ENCODE measurements at places on chromosomes 11 and 22.
A peak's percentile ranks its signal among the peaks of the same experiment; 100 is the strongest.

DNA sequence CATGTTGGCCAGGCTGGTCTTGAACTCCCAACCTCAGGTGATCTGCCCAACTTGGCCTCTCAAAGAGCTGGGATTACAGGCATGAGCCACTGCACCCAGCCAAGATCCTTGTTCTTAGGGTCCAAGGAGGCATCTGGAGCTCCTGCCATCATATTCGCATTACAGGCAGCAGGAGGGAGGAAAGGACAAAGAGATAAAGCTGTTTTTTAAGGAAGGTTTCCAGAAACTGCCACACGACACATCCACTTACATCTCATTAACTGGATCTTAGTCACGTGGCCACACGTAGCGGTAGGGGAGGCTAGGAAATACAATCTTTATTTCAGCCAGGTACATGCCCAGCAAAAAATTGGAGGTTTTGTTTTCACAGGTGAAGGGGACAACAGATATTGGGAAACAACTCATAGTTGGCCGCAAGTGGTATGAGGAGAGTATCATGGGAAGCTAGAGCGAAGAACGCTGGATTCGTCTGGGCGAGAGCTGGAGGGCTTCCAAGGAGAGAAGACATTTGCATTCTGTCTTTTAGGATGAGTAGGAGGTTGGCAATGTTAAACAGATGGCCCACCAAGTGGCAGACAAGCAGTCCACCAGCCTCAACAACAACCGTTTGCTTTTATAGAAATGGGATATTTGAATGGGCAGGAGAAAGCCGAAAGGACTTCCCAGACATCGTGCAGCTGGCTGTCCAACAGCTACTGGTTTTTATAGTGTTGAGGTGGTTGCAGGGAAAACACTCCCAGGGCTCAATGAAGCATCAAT, 39.2 kb upstream of the DMC1 start:
- DNase-seq: no peak

DNA sequence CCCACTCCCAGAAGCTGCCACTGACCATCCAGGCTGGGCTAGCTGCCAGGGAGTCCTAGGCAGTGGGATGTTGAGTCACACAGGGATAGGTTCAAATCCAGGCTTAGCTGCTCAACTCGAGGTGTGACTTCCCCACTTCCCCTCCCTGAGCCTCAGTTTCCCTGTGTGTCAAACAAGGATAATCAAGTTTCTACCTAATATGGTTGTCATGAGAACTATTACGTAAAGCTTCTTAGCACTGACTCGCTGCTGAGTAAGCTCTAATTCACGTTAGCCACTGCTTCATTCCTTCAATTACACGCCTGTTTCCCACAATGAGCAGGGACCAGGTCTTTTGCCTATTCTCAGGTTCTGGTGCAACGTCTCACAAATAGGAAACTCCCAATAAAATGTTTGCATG, 67.7 kb downstream of the SEZ6L start:
- DNase-seq: no peak

GRCh38 chr22:37300551-37301017, 18.3 kb downstream of the CYTH4 start:
- no peak for DNase-seq

- DNase-seq: no peak
Measured at GRCh38 chr22:43553451-43554258, 141.8 kb downstream of the MPPED1 start.

- peak; percentile 93 for DNase-seq
Measured at GRCh38 chr11:74673693-74674360, 57.4 kb downstream of the CHRDL2 start.

DNA sequence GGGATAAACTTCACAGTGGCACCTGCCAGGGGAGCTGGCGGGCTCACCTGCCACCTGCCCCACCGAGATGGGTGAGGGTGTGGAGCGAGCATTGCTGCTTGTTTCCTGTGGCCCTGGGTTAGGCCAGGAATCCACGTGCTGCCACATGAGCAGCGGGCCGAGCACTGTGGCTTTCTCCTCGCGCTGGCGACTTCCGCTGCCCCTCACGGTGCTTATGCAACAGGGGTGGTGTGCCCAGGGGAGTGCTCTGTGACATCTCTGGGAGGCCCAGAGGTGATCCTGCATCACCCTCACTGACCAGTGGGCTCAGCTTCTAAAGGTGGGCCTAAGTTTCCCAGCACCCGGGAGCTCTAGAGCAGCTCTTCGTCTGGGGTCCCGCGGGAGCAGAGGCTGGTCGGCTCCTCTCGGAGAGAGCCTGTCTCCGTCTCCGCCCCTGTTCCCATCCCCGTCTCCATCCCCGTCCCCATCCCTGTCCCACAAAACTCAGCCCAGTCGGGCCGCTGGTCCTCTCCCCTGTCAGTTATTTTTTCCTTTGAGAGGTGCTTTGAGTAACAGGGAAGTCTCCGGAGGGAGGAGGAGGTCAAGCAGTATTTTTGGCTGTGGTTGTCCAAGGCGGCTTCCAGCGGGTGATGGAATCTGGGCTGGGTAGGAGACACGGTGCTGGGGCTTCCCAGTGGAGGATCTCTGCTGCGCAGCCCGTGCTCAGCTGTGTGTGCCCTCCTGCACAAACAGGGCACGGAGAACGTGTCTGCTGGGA, 42.5 kb downstream of the AP2A2 start:
- DNase-seq: no peak

GRCh38 chr11:131696690-131697089, 326.3 kb downstream of the NTM start:
- DNase-seq: no peak

DNA sequence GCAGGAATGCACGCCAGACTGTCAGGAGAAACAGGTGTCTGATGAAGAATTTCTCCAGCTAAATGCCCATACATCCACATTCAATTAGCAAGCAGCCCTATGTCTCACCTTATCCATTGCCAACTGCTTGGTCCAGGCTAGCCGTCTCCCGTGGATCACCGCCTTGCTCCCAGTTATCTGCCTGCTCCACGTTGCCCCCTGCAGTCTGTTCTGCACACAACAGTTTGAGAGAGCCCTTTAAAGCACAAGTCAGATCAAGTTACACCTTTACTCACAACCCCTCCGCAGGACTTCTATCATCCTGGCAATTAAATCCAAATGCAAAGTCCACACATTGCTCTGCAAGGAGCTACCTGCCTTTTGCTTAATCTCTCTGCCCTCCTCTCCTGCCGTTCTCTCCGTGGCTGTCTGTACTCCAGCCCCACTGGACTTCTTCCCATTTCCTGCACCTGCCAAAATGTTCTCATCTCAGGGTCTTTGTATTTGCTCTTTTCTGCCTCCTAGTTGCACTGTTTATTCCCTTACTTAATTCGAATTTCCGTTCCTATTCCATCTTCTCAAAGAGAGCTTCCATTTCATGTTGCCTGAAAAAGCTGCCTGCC, 185.3 kb upstream of the LARGE1 start:
- DNase-seq: peak; percentile 19

- no peak for DNase-seq
Measured at GRCh38 chr11:65927904-65928397, 8.7 kb downstream of the DRAP1 start.

DNA sequence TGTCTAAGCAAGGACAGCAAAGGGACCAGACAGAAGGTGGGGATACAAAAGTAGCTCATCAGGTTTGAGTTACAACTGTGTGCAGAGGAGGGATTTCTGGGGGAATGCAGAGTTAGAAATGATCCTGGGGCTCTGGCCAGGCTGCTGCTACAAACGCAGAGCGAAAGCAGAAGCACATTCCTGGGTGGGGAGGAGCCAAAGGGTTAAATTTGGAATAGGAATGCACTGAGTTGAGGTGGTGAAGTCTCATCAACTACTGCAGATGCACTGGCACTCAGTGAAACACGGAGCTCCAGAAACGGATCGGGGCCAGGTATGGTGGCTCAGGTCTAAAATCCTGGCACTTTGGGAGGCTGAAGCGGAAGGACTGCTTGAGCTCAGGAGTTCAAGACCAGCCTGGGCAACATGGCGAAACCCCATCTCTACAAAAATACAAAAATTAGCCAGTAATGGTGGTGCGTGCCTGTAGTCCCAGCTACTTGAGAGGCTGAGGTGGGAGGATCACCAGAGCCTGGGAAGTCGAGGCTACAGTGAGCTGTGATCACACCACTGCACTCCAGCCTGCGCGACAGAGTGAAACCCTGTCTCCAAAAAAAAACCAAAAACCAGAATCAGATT, 3.2 kb downstream of the CHKA start:
- no peak for DNase-seq

DNA sequence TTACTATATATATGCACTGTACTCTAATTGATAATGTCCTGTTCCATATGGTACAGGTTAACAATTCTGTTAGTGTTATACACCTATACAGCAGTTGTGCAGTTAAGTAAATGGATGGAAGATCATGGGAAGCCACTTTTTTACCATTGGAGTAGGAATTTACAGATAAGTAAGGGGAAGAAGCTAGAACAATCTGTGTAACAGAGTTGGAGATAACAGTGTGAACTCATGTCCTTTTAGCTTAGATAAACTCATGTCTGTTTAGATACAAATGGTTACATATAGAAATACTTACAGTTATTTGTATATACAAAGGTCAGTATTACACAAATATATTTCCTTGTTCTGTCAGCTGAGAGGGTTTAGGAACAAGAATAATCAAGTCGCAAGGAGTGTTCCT, 6.8 kb upstream of the DEUP1 start:
- no peak for DNase-seq

GRCh38 chr22:25746012-25746373, 4.0 kb downstream of the MYO18B start:
- no peak for DNase-seq

DNA sequence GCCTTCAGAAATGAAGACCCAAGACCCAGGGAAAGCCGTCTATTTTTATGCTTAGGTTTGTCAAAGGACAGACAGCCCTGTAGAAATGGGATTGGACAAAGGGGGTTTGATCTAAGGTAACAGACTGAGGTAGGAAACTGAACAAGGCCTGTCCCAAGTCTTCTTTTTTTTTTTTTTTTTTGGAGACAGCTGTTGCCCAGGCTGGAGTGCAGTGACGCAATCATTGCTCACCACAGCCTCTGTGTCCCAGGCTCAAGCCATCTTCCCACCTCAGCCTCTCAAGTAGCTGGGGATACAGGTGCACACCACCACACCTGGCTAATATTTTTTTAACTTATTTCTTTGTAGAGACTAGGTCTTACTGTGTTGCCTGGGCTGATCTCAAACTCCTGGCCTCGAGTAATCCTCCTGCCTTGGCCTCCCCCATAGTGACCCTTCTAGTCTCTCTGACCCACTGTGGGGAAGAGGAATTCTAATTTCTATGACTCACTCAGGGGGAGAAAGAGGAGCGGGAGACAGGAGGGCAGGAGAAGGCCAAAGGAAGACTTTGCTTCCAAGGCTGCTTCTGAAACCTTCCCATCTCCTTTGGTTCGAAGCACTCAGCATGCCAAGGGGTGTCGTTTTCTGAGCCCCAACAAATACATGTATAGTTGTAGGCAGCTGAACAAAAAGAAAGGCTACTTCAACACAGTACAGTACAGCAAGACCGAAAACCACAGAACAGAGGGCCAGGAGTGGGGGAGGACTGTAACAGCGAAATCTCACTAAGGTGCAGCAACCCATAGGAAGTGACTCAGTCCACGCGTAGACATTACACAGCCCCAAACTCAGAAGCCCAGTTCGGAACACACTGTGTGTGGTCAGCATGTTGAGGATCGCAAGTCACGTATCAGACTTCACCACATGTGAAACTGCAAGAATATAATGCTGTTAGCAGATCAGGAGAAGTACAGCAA, 872 bp downstream of the TMA7B start:
- DNase-seq: no peak

DNA sequence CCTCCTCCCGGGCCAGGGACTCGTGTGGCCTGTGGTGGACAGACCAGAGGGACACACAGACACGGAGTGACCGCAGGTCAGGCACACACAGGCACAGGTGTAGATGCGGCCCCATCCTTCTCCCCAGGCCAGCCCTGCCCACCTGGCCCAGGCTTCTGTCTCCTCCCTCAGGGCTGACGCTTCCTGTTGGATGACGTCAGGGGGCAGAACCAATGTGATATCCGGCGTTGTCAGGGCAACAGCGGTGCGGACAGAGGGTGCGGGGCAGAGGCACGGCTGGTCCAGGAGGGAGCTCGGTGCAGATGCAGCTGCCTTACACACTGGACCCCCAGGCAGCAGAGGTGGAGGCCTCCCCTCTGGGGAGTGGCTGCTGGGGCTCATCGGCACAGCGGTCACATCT, 2.9 kb upstream of the TUBGCP6 start:
- no peak for DNase-seq

GRCh38 chr11:128716661-128717210, 22.9 kb downstream of the FLI1 start:
- no peak for DNase-seq

- no peak for DNase-seq
Measured at GRCh38 chr11:1923201-1923956, 3.9 kb downstream of the TNNT3 start.

DNA sequence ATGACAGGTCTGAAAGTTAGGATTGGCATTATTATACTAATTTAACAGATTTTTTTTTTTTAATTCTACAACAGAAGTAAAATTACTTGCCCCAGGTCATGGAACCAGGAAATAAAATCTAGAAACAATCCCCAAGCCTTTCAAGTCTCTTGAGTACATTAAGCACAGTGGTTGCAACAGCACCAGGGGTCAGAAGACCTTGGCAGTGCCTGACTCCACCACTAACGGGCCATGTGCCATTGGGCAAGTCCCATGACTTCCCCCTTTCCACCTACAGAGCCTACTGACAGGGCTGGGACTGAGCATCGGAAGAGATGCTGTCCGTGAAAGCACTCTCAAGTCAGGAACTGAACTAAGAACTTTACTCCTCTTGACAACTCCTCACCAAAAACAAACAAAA, 98.6 kb upstream of the AKIP1 start:
- DNase-seq: no peak

- no peak for DNase-seq
Measured at GRCh38 chr11:125569915-125570621, 791 bp downstream of the EI24 start.

- DNase-seq: no peak
Measured at GRCh38 chr11:38272376-38272775, 1674.3 kb upstream of the RAG2 start.

GRCh38 chr22:24578355-24579257, 14.3 kb downstream of the LRRC75B start:
- DNase-seq: no peak

DNA sequence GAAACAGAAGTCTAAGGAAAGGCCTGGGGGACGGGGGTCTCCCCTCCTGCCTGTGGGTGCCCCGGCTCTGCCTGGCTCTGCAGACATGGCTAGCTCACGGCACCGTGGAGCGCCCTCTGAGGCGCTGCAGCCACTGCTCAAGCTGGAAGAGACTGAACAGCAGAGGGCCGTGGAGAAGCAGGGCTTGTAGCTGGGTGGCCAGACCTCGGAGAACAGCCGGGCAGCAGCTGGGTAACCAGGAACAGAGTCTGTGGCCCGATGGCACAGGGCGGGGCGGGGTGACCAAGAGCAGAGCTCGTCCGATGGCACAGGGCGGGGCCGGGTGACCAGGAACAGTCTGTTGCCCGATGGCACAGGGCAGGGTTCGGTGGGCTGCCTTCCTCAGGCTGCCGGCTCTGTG, 18.1 kb downstream of the RNH1 start:
- DNase-seq: no peak

Measured in putamen (tissue), 1 donor.